Karpas-422 (cell line): ENCODE measurements at places on chromosomes 1 and 21.

DNA sequence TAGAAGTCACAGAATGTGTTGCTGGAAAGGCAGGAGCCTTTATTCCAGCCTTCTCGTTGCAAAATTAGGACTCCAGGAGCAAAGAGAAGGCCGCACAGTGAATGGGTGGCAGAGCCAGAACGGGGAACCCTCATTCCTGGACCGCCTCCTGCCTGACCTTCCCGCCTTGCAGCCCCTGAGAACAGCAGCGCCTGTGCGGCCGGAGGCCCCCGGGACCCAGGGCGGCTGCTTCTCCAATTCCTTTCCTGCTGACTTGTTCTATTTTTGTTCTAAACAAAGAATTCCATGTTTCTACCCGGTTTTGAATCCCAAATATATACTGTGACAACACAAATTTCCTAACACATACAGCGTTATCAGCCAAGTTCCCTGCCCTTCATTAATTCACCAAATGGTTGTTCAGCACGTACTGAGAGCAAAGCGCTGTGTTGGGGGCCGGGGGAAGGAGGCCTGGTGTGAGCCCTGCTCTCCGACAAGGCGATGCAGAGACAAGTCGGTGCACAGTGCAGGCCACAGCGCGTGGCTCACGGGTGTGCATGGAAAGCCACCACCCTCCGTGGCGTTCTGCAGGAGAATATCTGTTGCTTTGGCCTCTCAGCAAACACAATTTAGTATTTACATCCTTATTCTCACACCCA is 31.9 kb upstream of the COL6A2 start:
- DNase-seq, result no peak

DNA sequence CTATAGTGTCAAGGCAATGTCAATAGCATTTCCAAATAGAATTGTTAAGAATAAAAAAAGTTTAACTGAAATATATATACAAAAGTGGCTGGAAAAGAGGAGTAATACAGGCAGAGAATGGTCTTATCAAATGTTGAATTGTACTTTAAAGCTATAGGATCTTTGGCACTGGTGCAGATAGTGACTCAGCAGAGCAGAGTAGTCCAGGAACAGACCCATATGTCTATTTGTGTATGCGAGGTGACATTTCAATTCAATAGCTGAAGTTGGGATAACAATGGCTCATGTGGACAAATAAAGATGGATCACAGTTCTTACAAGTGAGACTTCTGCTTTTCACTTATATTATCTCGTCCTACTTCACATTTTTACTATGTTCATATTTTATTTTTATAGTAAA is 543.0 kb upstream of the B3GALT2 start:
- no peak for DNase-seq

- no peak for DNase-seq
Measured at GRCh38 chr1:25193229-25193628, 39.1 kb downstream of the SYF2 start.

DNA sequence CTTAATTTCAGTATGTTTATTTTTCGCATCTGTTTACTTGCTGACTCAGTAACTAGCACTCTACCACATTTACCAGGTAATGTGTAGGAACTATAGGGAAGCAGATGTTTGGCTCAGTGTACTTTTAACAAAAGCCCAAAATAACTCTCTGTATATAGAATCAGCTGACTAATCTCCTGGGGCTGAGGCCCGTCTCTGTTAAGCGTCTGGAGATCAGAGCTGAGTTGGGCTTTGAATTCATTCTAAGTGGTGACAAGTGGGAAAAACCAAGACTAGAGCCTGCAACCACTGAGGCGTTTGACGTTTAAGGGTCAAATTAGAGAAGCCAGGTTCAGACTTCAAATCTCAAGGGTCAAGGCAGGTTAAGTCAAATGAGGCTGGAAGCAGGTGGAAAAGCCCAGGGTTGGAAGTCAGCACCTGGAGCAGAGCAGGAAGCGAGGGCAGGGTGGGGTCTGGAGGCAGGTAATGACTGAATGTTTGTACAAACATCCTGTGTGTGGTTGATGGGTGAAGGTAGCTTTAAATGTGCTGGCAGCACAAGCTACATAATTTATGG is 56.8 kb upstream of the LYST start:
- no peak for DNase-seq

DNA sequence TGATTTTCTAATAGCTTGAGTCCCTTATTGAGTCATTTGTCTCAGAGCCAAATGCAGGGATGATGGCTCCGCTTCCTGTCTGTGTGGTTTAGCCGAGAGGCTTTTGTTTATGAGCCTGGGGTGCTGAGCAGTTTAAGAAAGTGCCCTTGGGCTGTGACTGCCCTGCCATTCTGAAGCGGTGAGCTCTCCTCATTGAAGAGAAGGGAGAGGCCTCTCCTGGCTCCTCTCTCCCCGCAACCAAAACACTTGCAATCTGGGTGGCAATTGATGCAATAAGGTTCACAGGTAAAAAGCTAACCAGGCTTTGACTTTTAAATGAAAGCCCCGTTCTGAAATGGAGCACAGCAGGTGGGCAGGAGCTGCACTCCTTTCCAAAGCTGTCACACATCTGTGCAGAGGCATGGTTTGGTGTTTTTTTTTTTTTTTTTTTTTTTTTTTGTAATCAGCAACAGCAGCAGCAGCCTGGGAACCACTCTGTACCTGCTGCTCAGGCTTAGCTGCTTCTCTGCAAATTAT is 403.7 kb downstream of the SIPA1L2 start:
- no peak for DNase-seq
